ENCODE measurements at places on chromosomes 3 and 15.

- DNase-seq = no peak
Observed at GRCh38 chr3:163929069-163929652, 1149.1 kb downstream of the SI start.

GRCh38 chr3:51845129-51845528 is 16.3 kb upstream of the IQCF2 start:
- DNase-seq = no peak

- no peak for DNase-seq
Observed at GRCh38 chr15:50098545-50098944, 20.5 kb downstream of the ATP8B4 start.

- DNase-seq = peak; percentile 54
Observed at GRCh38 chr3:24387493-24387892, 107.2 kb downstream of the THRB start.

DNA sequence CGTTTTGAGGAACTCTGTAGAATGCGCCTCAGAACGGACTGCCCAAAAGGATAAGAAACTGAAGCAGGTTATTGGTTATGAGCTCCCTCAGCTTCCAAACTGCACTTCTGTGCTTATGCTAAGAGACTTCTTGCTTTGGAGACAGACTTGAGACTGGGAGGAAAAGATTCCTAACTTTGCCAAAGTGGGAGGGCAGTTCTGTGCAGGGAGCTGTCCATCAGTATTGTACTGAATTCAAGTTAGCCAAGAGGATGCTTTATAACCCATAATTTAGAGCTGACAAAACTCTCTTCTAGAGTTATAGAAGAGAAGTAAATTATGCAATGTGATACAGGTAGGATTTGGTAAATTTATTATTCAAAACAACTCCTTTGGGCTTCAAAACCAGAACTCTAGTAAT is 519.8 kb upstream of the GBE1 start:
- no peak for DNase-seq

GRCh38 chr15:57415602-57416001 is 39.3 kb downstream of the CGNL1 start:
- no peak for DNase-seq

DNA sequence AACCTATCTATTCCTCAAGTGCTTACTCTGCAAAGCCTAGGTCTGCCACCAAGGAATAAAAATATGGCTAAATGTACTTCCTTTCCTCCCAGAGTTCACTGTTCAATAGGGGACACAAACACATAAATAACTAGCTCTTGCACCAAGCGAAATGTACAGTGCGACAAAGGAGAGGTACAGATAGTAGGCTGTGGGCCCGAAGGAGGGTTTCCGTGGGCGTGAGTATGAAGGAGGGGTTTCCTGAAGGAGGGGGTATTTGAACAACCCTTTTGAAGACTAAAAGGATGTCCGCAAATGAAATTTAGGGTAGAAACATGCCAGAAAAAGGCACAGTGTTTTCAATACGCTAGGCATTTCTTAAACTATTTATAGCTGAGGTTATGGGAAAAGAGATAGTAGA is 207.9 kb downstream of the LPP start:
- no peak for DNase-seq

- no peak for DNase-seq
Observed at GRCh38 chr3:191972714-191973398, 511.9 kb downstream of the PYDC2 start.

DNA sequence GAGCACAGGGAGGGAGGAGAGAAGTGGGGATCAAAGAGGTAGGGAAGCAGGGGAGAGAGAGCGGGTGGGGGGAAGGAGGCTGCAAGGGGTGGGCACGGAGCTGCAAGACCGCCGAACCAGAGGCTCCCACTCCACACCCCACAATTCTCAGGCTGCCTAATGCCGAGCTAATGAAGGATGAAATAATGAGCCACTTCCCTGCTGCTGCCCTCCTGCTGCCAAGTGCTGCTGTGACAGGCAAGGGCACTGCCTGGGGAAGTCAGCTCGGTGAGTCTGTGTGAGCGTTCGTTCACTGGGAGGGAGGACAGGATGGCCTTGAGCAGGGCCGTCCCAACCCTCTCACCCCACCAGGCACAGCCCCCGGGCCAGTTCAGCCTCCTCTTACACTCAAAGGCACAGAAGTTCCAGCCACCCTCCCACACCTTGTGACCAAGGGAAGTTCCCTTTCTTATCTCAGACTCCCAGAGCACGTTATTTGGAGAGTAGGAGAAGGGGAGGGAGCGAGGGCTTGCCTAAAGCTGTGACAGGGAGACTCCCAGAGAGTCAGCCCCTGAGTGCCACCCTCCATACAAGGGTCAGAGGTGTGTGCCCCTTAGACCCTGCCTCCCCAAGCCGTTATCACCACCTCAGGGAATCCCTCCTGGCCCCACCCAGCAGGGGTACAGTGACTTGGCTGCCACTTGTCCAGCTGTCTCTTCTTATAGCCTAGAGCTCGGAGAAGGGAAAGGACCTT is 12.4 kb downstream of the GLYCTK start:
- DNase-seq = peak; percentile 25

DNA sequence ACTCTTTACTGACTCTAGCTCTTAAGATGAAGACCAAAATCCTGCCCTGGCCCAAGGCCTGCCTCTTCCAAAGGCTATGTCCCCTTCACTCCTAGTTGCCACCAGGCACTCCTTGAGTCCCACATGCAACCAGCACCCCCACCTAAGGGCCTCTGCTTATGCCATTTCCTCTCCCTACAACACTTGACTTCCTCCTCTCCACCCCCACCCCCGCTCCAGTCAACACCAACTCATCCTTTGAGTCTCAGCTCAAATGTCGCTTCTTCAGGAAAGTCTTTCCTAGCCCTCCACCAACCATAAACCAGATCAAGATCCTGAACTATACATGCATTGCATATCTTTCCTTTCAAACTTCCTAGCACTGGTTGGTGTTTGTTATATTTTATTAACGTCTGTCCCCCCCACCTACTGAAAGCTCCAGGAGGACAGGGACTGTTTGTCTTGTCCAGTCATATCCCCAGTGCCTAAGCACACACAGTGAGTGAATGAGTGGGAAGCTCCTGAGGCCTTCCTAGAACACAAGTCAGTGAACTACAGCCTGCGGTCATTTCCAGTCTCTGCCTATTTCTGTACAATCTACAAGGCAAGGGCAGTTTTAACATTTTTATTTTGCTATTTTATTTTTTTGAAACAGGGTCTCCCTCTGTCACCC is 7.3 kb downstream of the TBC1D2B start:
- DNase-seq = no peak

- no peak for DNase-seq
Observed at GRCh38 chr15:35963326-35963725, 417.4 kb upstream of the DPH6 start.

- no peak for DNase-seq
Observed at GRCh38 chr15:24943361-24943760, 11.4 kb upstream of the SNRPN start.

GRCh38 chr3:105497386-105497785 is 130.7 kb downstream of the ALCAM start:
- DNase-seq = no peak

Data from EL (cell line).